ENCODE measurements at places on chromosomes 6 and 20. TPM values are rescaled to one million over a fixed set of nuclear protein-coding genes. Genes with fewer than 3 reads are reported as not detected.
A peak's percentile ranks its signal among the peaks of the same experiment; 100 is the strongest.

DNA sequence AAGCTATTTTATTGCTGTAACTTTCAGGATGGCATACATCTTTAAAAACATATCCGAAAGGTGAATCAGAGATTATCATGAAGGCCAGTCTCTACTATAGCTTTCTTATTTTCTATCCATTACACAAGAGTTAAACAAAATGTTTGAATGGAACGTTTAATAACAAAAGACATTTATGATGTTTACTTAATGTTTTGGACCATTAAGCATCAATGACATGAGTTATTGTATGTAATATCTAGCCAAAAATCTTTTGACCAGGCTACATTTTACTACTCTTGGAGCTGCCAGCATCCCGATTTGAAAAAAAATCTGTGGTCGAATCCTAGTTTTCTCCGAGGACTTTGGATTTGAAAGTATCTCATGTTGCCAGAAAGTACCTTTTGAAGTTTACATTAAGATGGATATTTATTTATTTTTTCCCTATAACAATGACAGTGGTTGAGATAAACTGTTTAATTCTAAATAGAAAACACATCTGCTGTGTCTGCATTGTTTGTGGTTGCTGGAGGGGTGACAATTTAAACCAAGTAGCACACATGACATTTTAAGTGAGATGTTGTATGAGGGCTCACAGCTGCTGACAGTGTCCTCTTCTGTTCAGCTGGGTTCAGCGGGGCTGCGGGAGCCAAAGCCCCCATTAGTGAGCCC, 293.7 kb upstream of the TCF21 start:
- DNase-seq, result no peak

GRCh38 chr20:32982617-32983458, 21.4 kb downstream of the SUN5 start:
- no peak for DNase-seq

- peak; percentile 9 for DNase-seq
Measured at GRCh38 chr6:168377856-168378832, 58.6 kb upstream of the DACT2 start.

DNA sequence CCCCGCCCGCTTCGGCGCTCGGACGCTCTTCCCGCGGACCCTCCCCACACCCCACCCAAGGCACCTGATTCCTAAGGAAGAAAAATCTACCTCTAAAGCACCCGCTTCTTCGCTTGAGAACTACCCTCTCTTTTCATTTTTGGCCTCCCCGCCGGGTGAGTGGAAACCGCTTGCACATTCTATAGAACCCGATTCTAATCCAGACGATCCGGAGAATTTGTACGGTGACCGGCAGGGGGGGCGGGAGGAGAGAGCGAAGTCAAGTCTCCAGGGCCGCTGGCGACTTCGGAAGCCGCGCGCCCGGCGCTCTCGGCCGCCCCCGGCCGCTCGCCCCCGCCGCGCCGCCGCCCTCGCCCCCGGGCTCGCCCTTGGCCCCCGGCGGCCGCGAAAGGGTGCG, at the start of gene RBM24:
Gene RBM24, plus strand, starts transcription at position 262 of the 397 bp plus-strand sequence. CDS start 221 bp downstream, outside the sequence.
- DNase-seq, result peak; percentile 74

DNA sequence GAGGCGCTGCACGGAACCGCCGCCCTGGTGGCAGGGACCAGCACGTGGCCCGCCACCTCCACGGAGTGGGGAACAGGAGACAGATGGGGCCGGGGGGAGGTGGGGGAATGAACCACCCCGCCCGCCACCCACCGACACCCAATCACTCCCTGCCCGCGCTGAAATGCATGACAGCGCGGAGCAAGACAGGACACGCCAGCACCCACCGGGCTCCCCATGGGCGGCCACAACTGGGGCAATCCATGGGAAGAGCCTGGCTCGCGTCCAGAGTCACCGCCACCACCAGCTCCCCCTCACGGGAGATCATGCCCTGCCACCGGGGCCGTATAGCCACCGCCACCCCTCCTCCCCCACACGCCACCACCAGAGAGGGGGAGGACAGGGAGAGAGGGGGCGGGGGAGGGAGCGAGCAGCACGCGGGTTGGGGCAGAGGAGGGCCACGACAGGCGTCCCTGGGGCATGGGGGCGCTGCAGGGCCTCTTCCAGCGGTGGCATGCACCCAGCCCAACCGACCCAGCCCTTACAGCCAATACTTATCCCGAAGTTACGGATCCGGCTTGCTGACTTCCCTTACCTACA, 744.3 kb upstream of the DEFB115 start:
- DNase-seq, result no peak

DNA sequence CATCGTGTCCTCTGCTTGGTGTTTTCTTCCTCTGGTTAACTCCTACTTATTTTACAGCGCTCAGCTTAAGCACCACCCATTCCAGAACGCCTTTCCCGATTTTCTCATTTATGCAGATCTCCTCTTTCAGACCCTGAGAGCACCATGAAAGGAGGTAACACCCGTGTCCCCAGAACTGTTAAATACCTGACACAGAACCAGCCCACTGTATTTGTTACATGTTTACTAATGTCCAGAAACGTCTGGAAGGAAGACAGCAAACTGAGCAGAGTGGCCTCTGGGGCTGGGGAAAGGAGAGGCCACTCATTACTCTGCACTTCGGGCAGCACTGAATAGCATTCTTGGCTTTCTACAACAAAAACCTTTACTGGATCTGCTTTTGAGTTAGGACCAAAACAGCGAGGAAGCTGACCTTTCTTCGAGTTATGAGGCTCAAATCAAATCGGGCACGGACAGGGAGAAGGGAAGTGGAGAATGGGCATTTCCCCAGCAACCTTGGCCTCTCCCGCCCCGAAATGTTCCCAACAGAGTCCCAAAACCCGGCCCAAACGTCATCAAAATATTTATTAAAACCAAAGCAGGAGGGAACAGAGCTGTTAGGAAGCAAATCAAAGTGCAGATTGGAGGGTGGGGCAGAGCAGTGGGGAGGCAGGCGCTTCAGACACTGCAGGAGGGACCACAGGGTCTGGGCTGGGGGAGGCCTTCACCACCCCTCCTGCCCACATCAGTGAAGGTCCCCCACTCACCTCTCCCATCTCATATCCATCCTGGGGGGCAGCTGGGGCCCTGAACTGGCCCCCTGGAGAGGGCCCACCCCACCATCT, 1.1 kb upstream of the NECAB3 start:
- no peak for DNase-seq

DNA sequence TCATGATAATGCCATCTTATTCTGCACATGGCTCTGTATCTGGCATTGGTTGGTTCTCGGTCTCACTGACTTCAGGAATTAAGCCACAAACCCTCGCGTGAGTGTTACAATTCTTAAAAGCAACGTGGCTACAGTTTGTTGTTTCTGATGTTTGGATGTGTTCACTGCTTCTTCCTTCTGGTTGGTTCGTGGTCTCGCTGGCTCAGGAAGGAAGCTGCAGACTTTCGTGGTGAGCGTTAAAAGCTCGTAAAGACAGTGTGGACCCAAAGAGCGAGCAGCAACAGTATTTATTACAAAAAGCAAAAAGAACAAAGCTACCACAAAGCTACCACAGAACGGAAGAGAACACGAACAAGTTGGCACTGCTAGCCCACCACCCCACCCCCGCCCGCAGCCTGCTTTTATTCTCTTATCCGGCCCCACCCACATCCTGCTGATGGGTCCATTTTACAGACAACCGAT, 51.1 kb downstream of the MYLIP start:
- DNase-seq, result no peak

DNA sequence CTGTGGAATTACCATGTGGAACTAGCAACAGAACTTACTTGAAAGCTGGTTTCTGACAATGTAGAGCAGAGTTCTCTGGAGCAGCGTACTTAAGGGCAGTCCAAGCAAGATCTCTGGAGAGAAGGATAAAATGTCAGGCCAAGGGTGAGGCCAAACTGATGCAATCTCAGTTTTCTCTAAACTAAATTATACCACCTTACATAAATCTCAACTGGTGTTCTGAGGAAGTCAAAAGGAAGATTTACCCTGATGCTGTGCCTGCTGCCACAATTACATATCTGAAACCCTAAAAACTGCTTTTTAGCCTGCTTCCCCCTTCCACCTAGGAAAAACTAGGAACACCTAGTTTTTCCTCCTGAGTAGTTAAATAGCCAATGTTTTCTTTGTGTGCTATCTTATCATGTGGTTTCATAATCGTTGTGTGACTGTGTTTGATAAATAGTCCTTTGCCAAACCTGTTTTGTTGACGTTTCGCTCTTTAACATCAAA, 28.1 kb downstream of the NCOA7 start:
- no peak for DNase-seq

GRCh38 chr6:12969966-12970365, 253.4 kb downstream of the PHACTR1 start:
- DNase-seq, result no peak

DNA sequence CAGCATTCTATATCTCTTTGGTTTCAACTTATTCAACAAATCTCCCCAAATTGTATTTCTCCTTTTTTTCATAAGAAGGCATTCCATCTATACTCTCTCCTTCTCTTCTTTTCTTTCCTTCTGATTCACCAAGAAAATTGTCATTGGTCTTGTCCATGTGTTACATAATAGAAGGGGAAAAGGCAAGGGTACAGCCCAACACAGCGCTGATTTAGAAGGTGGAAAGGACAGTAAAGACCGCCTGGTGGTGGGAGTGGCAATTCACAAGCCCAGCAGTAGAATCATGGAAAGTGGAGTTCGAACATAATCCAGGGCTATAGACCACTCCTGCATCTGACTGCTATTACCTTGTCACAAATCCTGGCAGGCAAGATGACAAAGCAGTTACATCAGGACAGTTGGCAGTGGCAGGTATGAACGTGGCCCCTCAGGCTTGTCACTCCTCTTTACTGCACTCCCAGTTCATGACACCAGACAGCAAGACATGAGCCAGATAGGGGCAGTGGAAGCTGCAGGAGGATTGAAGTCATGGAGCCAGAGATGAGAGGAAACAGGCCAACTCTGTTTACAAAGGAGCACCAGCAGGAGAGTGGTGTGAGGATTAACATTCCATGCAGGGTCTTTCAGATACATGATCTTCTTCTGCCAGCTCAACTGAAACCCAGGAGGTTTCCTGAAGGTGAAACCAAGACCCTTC, 2.1 kb upstream of the TNFAIP3 start:
- DNase-seq, result no peak

DNA sequence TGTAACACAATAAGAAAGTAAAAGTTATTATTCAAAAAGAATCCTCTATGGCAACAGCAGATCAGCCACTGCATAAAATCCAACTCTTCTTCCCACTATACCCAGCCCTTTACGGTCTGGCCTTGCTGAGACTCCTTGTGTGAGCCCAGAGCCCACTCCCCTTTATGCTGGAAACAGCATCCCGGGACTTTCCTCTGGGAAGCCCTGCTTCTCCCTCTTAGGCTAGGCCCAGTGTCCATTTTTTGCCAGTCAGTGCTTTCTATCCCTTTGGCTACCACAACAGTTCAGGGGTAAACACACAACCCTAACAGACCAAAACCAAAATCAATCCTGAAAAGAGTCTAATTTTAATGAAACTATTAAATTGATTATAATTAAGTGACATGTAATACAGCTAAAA, 20.6 kb downstream of the FKBP5 start:
- peak; percentile 34 for DNase-seq

DNA sequence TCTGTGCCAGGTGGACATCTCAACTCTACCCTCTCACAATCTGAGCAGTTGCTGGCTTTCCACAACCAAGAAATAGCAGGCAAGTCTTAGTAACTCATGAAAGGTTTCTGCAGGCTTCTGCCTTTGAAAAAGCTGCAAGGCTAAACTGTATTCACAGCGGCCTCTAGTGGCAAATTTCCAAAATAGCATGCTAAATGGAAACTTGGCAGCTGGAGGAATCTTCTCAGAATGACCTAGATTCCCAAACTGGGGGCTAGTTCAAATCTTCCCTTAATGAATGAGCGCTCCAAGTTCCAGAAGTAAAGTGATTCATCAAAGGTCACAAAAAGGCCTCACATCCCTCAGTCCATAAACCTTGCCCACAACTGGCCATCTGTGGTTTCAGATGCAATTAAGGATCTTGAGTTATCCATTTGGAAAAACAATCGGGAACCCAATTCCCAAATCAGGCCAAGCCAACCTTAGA, 11.9 kb upstream of the CPNE5 start:
- no peak for DNase-seq

GRCh38 chr20:4052554-4052953, 37.2 kb upstream of the RNF24 start:
- no peak for DNase-seq

- DNase-seq, result no peak
Measured at GRCh38 chr6:35391240-35391968, 49.0 kb downstream of the PPARD start.

DNA sequence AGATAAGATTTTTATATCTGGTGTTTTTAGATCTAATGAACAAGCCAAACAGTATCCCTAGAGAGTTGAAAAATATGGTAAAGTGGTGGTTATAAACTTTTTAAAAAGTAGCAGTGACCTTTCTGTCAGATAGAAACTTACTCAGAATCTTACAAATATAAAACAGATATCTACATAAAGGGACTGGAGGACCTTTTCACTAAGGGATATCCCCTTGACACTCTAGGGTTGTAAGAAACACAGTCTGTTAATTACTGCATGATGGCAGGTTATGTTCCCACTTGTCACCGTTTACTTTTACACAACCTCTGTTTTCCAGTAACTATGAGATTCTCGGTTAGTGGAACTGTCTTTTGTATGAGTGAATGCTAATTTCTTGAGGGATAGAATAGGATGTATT, 11.5 kb downstream of the CFAP206 start:
- DNase-seq, result no peak

GRCh38 chr6:15284743-15285142, 38.9 kb downstream of the JARID2 start:
- DNase-seq, result no peak

DNA sequence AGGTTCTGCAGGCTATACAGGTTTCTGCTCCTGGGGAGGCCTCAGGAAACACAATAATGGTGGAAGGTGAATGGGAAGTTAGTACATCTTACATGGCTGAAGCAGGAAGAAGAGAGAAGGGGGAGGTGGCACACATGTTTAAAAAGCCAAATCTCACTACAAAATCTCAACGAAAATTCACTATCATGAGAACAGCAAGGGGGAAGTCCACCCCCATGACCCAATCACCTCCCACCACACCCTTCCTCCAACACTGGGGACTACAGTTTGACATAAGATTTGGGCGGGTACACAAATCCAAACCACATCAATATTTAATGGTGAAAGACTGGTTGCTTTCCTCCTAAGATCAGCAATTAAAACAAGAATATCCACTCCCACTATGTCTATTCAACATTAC, 13.8 kb upstream of the POLR1H start:
- DNase-seq, result no peak

DNA sequence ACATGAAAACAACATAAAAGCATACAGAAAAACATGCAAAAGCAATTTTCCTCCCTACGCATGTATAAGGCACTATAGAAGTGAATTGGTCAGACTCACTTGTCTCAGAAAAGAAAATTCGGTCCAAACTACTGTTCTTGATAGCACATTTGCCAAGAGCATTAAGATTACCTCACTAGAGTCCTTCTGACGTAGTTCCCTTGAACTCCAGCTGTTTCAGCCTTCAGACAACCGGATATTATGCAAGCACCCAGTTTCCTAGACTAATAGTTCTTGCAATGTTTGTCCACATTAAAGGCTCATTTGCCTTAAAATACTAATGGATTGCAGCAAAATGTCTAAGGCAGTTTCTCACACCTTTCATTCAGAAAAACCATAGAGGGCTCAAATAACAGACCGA, 2.5 kb upstream of the CASS4 start:
- DNase-seq, result no peak

Gene OLIG3
- total RNA-seq, result not detected

Gene COL19A1
- 1.5 TPM for total RNA-seq

Gene LPIN3
- total RNA-seq, result 1.5 TPM

All from psoas muscle (tissue), 8 donors.